ENCODE measurements at places on chromosomes 3 and 15.

DNA sequence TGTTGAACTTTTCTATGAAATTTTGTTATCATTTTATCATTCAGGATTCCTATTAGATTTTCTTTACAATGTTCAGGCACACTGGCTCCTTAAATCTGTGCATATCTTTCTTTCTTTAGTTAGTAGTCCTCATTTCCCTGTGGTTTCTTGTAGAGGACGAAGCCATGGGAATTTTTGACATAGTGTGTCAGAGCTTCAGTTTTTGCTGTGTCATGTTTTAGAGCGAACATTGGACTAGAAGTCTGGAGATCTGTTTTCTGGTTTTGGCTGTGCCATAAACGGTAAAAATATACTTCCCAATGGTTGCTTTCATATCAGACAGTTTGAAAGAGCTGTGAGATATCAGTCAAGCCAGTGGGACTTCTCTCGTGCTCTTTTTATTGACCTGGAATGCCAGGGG, 105.2 kb downstream of the CHCHD4 start:
- no peak for DNase-seq

GRCh38 chr3:101518421-101518871, 5.4 kb upstream of the SENP7 start:
- no peak for DNase-seq

- DNase-seq, result no peak
Observed at GRCh38 chr15:70100474-70101341, 3.0 kb upstream of the TLE3 start.

- no peak for DNase-seq
Observed at GRCh38 chr3:187080799-187081450, 58.4 kb downstream of the RPL39L start.

GRCh38 chr3:134621854-134622253, 29.0 kb downstream of the KY start:
- no peak for DNase-seq

- DNase-seq, result no peak
Observed at GRCh38 chr3:184405075-184406030, 25.5 kb downstream of the CHRD start.

DNA sequence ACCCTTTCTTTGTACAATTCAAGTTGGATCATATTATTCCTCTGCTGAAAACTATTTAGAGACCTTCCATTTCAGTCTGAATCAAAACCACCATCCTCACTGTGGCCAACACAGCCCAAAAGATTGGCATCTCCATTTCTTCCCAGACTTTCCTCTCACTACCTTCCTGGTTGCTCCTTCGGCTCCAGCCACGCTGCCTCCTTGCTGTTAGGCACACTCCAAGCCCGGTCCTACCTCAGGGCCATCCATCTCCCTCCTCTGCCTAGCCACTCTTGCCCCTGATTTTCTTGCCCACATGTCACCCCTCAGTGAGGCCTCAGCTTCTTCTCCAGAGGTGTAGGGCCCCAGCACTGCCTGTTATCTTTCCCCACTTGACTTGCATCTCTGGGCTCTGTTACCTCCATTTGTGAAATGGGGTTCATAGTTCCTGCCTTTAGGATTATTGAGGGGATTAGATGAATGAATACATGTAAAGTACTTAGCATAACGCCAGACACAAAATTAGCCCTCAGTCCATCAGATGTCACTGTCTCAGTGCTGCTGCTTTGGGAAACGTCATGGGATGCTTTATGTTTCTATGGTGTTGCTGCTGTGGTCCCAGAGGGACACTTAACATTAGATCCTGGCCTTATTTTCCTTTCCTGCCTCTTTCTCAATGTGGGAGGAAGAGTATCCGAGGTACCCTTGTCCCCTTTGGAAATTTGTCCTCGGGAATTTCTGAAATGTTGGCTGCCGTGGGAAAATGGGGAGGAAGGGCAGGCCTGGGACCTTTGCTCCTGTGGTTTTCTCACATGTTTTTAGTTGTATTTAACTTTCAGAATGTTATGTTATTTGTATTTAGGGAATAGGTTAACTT, 31.3 kb downstream of the SNRK start:
- DNase-seq, result no peak

GRCh38 chr3:41986561-41986960, 24.7 kb upstream of the ULK4 start:
- no peak for DNase-seq

- DNase-seq, result no peak
Observed at GRCh38 chr3:133256787-133257483, 142.9 kb upstream of the BFSP2 start.

- no peak for DNase-seq
Observed at GRCh38 chr3:138692152-138692551, 83.6 kb downstream of the FAIM start.

GRCh38 chr3:135992072-135992471, 26.5 kb downstream of the PPP2R3A start:
- DNase-seq, result no peak

Measured in activated CD8-positive, alpha-beta memory T cell treated with anti-CD3 and anti-CD28 coated beads for 1 hour (primary cell).